Skin of body (tissue), 3 donors: ENCODE measurements at places on chromosomes 4 and X. TPM values are rescaled to one million over a fixed set of nuclear protein-coding genes. Genes with fewer than 3 reads are reported as not detected.

MAGEA9B gene
- not detected for total RNA-seq

GPR34 gene
- 10.9 TPM for total RNA-seq

SORBS2 gene
- 15.0 TPM for total RNA-seq

DNA sequence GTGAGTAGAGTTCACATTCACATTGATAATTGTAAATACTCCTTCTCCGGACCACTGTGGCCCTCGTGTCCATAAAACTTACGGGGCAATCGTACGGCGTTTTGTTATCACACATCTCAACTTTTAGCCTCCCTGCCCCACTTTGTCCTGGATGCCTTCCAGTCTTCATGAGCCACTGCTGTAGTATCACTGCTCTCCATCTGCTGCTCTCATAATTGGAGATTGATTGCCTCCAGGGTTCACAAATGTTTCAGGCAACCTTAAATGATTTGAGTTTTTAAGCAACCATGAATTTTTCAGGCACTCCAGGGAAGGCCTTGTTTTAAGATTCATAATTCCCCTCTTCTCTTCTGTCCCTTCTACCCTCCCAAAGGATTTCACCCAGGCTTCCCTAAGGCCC is 28.4 kb downstream of the ALPK1 start:
- DNase-seq = no peak

DNA sequence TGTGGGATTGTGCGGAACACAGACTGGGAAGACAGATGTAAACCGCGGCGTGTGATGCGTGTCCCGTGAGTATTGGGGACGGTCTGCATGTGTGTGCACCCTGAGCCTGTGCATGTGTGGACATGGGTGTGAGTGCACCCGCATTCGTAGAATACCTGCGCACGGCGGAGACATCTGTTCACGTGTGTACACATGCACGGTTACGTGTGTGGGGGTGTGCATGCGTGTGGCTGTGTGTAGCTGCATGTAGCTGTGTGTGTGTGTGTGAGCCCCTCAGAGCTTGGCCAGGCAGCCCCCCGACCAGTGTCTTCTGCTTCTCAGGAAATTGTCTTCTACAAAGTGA is 19.6 kb downstream of the ATP5ME start:
- DNase-seq = no peak
